ENCODE measurements at places on chromosomes 5 and 9.
A peak's percentile ranks its signal among the peaks of the same experiment; 100 is the strongest.

- DNase-seq, result no peak
These were observed 2.0 kb downstream of the PROP1 start for GRCh38 chr5:177994063-177994462.

DNA sequence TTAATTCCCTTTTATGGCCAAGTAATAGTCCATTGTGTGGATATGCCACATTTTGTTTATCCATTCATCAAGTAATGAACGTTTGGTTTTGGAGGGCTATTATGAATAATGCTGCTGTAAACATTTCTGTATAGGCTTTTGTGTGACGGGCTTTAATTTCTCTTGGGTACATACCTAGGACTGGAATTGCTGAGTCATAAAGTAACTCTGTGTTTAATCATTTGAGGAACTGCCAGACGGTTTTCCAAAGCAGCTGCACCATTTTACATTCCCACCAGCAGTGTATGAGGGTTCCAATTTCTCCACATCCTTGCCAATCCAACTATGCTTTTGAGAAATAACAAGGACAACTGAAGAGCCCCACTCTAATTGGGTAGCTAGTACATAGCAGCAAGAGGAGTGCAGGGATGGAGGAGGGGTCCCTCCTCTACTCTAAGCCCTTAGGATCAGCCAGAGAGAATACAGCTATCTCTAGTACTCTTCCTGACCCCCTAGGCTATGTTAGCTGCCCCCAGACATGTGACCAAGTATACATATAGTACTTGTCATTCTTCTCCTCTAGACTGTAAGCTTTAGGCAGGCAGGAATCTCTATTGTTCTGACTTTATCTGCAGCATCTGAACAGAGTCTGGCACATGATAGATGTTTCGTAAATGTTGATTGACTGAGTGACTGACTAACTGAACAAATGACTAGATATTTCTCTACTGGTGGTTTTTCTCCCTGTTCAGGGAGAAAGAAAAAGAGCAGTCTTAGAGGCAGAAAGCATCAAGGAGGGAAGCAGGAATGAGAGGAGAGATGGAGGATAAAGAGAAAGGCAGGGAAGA lies 22.1 kb upstream of the MATR3 start:
- no peak for DNase-seq

- DNase-seq, result no peak
These were observed at the start of gene ACTBL2 for GRCh38 chr5:57482671-57483106. Gene ACTBL2, minus strand, starts transcription at chr5:57482811. Its CDS starts 104 bp downstream, at chr5:57482707.

GRCh38 chr5:102819634-102820033 lies 64.5 kb downstream of the PAM start:
- no peak for DNase-seq

DNA sequence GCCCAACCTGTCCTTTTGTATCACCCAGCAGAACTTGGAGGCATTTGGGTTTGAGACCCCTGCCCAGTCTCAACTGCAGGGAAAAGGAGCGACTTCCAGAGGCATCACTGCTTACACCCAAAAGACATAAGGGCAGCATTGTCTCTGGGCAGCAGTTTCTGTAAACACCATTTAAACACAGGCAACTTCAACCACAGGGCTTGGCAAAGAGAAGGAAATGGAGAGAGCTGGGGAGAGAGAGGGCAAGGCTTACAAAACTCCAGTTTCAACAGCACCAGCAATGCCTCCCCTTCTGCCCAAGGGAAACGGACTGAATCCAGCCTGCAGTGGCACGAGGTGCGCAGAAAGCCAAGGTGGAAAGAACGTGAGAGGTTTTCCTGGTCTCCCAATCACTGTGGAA lies 147.6 kb downstream of the ROR2 start:
- DNase-seq, result no peak

DNA sequence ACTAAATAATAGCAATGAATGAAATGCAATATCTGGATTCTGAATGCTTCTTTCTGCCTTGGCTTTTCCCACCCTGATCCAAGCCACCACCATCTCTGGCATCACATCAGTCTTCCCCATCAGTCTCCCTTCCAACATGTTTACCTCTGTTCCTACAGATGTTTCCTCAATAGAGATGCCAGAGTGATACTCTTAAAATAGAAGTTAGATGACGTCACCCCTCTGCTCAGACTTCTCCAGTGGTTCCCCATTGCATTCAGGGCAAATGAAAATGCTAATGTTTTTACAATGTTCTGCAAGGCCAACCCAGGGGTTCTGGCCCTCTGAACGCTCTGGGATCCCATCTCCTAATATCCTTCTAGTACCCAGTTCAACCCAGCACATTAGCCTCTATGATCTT lies 305.8 kb downstream of the TRIM32 start:
- no peak for DNase-seq

DNA sequence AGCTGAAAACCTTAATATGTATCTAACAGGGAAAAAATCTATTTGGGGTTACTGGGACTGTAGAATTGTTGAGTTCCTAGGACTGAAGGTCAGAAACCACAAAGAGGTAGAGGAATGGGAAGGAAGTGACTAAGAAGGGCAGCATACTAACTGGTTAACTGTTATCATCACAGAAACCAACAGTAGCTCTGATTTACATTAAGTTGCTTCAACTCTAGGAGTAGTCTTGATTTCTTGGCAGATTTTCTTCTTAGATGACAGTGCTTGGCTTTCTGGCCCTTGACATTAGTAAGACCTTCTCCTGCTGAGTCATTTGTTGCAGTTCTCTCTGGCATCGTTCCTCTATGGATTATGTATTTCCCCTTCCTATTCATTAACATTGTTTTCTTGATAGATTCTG lies 116.1 kb upstream of the RASA1 start:
- DNase-seq, result no peak

DNA sequence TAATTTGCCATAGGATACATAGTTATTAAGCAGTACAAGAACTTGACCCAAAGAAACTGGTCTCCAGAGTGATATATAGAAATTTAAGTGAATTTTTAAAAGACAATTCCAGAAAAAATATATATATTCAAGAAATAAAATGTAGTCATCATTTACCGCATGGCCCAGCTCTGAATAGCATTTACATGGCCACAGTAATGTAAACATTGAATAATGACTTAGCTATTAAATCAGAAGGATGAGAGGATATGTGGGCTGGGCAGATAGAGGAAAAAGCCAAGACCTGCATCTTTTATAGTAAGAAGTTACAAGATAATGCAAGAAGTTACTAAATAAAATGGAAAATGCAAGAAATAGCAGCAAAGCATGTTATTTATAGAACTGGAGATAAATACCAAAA lies 405.2 kb upstream of the WWC1 start:
- DNase-seq, result no peak

- no peak for DNase-seq
These were observed 16.8 kb downstream of the ABCA1 start for GRCh38 chr9:104911032-104911607.

GRCh38 chr5:22699319-22699718 lies 153.8 kb downstream of the CDH12 start:
- no peak for DNase-seq

DNA sequence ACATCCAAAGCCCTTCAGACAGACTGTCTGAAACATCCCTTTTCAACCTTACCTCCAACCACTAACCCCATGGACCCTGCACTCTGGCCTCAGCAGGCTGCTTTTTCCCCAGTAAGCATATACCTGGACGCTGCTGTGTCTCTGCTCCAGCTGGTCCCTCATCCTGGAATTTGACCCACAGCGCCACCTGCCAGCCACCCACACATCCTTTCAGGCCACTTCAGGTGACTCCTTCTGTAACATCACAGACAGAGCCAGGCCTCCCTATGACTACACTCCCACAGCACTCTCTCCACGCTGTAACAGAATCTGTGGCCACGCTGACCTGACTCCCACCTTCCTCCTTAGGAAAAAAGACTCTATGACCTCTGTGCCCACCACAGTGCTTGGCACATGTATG lies 3.4 kb downstream of the MGAT1 start:
- DNase-seq, result no peak

DNA sequence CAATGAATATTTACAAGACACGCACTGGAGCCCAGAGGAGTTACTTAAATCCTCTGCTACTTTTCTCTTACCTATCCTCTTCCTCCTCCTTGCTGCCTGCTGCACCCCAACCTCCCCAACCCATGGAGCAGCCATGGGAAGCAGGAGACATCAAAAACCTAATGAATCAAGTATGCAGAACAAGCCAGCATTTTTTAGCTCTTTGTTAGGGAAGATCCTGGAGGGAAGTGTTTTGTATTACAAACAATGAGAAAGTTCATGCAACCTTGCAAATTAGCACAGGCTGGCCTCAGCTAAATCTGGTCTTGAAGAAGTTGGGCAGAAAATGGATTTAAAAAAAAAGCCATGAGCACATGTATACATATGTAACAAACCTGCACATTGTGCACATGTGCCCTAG lies 498.8 kb downstream of the KIF4B start:
- no peak for DNase-seq

DNA sequence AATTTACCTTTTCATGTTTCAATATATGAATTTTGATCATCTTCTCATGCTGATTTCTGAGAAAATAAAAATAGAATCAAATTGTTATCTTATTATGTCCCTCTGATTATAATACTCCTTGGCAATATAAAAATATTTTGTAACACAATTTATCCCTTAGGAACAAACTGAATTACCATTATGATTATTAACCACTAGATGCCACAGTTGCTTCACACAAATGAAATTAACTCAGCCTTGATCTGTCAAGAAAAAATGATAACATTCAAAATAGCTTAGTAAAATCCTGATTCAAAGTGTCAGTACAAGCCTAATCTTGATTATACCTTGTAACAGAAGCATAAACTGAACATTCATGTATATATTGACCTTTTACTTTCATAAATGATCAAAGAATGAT lies 4.8 kb upstream of the CHSY3 start:
- DNase-seq, result no peak

DNA sequence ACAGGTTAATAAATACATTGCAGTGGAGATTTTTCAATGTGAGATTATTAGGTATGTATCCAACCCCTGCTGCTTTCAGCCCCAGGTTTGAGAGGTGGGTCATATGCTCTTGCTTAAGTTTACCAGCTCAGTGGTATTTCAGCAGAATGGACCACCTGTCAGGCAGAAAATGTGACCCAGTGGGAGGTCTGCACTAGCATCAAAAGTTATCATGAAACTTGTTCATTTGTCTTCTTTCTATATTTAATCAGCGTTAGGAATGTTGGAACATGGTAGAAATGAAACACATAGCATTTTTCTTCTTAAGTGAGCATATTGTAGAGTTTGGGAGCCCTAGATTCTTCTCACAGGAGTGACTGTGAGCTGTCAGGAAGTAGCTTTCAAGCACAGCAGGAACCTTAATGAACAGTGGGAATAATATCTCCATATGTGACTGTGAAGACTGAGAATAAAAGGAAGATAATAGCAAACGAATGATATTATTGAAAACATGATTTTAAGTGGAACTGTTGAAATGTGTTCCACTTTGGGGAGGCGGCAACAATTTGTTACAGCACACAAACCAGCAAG lies 596.9 kb upstream of the CDH6 start:
- no peak for DNase-seq

DNA sequence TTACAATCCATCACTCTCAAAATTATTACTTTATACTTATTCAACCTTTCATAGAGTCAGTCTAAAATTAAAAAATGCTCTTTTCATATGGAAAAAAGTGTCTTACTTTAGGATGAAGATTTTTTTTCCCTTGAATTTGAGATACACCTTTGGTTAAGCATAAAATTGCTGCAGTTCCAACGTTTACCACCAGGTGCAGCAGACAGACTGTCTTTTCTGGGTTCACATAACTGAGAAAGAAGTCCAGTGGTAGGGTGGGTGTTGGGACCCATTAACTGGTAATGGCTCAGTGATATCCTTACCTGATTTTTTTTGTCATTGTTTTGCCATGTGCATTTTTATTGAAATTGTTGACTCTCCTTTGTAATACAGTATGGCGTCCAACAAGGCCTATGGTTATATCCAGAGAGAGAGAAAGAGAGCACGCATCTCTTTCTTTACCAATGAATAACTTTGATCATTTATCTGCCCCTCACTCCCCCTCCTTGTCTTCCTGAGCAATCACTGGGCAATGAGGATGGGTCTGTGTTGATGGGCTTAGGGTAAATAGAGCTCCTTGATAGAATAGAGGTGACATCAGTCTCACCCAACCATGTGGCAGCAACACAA lies 98.4 kb downstream of the FBXL7 start:
- DNase-seq, result no peak

GRCh38 chr5:16413166-16413860 lies 52.3 kb downstream of the ZNF622 start:
- DNase-seq, result no peak

GRCh38 chr5:14678773-14679334 lies 14.3 kb downstream of the OTULIN start:
- no peak for DNase-seq

GRCh38 chr5:12974856-12975255 lies 969.6 kb downstream of the DNAH5 start:
- DNase-seq, result no peak

GRCh38 chr9:95096381-95096780 lies 221.1 kb downstream of the FANCC start:
- no peak for DNase-seq

DNA sequence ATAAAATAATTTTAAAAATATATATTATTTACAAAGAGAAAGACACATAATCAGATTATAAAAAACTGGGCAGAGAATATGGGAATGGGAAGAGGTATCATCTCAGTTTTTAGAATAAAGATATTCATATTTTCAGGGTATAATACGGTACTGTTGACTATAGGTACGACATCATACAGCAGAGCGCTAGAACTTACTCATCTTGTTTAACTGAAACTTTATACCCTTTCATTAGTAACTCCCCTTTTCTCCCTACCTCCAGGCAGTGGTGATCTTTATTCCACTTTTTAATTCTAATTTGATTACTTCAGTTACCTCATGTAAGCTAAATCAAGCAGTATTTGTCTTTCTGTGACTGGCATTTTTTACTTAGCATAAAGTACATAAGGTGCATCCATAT lies 742.1 kb downstream of the MTRR start:
- no peak for DNase-seq

- no peak for DNase-seq
These were observed 445.3 kb downstream of the DMRT2 start for GRCh38 chr9:1495282-1496030.

GRCh38 chr9:13786131-13786530 lies 506.6 kb upstream of the MPDZ start:
- no peak for DNase-seq

DNA sequence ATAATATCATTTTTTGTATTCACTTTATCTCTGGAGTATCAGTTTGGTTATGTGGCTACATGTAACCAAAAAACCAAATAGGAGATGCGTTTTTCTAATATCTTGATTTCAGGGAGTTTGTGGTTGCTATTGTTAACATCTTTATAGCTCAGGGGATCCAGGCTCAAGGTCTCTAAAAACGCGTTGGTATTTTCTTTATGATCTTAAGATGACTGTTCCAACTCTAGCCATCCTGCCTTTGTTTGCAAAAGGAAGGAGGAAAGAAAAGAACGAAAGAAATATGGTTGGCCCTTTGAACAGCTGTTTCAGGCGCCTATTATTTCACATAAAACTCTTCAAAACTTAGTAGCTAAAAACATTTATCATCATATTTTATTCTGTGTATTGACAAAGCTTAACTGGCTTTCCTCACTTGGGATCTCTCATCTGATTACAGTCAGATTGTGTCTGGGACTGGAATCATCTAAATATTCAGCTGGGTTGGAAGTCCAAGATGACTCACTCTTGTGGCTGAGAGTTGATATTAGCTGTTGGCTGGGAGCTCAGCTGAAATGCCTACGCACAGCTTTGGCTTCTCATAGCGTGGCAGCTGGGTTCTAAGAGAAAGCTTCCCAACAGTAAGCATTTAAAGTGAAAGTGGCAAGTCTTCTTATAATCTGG lies 60.1 kb downstream of the FAM174A start:
- DNase-seq, result peak; percentile 3
